ENCODE measurements at places on chromosomes 3 and 15. TPM values are rescaled to one million over a fixed set of nuclear protein-coding genes. Genes with fewer than 3 reads are reported as not detected.

Gene B3GNT5
- 20.2 TPM for total RNA-seq

Gene CCDC9B
- total RNA-seq, result 0.65 TPM

Gene CPNE9
- 0.14 TPM for total RNA-seq

DNA sequence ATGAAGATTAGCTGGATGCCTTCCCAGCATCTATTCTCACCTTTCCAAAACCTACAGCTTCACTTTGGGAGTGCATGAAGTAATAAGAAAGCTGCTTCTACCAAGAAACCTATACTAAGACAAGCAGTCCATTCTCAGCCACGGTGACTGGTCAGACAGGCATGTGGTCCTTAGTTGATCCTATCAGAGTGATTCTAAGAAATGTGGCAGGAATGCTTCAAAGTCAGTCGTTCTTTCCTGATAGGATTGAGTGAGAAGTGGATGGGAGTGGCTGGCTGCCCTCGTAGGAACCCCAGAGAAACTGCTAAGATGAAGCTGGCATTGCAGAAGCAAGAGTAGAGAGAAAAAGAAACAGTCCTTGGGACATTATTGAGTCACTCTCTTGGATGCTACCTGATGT lies 16.6 kb downstream of the FOXB1 start:
- H3K27ac ChIP-seq, result no peak overlapping the region
- H3K27me3 ChIP-seq, result peaks cover 12% of the 10 kb centered on the region
- no peaks in the 10 kb centered on the region for H3K36me3 ChIP-seq
- no peak overlapping the region for H3K4me3 ChIP-seq

- no peak overlapping the region for H3K4me3 ChIP-seq
- H3K27ac ChIP-seq, result no peak overlapping the region
- H3K27me3 ChIP-seq, result no peaks in the 10 kb centered on the region
- DNase-seq, result no peak
- H3K4me1 ChIP-seq, result peaks cover 34% of the 10 kb centered on the region
- no peaks in the 10 kb centered on the region for H3K36me3 ChIP-seq
Observed at GRCh38 chr15:98755781-98756180, 107.4 kb downstream of the IGF1R start.

DNA sequence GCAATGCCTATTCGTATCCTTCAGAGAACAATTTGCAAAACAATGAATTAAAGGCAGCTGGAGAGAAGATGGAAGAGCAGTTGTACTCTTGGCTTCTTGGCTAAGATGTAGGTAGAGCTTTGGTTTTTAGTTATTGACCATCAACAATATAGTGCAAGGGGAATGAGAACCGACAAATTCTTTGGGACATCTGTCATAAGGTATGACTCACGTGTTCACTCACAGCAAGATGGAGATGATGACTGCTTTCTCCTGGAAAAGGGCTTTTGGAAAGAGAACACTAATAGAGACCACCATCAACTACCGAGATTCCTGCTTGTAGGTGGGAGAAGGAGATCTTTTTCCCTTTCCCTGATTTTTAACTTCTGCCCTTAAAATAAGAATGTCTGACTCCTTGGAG lies 234.9 kb downstream of the NTRK3 start:
- no peak for DNase-seq
- no peaks in the 10 kb centered on the region for H3K27me3 ChIP-seq
- H3K27ac ChIP-seq, result no peak overlapping the region
- no peaks in the 10 kb centered on the region for H3K4me1 ChIP-seq
- H3K36me3 ChIP-seq, result no peaks in the 10 kb centered on the region

GRCh38 chr3:72628065-72628464 lies 220.2 kb downstream of the SHQ1 start:
- H3K27ac ChIP-seq, result peak overlapping the region; percentile 79
- no peaks in the 10 kb centered on the region for H3K27me3 ChIP-seq
- H3K4me3 ChIP-seq, result no peak overlapping the region
- H3K4me1 ChIP-seq, result peaks cover 51% of the 10 kb centered on the region
- DNase-seq, result no peak

GRCh38 chr3:155227141-155227540 lies 66.3 kb downstream of the STRIT1 start:
- H3K36me3 ChIP-seq, result no peaks in the 10 kb centered on the region
- no peak overlapping the region for H3K4me3 ChIP-seq
- H3K27me3 ChIP-seq, result no peaks in the 10 kb centered on the region
- no peak overlapping the region for H3K27ac ChIP-seq
- no peak for DNase-seq
- no peaks in the 10 kb centered on the region for H3K4me1 ChIP-seq

DNA sequence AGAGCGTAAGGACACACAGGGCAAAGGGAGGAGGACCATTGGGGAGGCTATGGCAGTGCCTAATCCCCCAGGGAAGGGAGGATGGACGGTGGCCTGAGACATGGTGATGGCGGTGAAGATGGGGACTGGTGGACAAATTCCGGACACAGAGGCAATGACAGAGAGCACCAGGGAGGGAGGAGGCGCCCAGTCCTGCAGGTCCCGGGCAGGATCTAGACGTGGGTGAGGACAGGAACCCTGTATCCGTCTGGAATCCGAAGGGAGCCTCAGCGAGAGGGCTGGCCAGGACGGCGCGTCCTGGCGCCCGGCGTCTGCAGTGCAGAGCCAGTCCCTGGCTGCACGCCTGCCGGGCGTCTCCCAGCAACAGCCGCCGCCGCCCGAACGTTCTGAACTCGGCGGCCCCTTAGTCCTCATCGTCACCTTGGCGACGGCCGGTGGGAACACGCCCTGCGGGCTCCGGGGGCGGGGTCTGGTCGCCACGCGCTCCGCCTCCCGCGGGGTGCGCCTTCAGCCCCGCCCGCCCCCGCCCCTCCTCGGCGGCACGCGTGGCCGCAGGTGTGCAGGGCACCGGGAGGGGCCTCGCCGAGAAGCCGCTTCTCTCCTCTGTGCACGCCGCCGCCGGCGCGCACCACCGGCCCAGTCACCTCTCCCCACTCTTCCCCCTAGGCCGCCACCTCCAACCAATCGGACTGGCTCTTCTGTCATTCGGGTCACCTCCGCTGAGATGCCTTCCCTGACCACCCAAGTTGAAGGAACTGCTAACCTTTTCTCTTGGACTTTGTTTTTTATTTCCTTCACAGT lies 11.6 kb downstream of the XIRP1 start:
- no peaks in the 10 kb centered on the region for H3K36me3 ChIP-seq
- peaks cover 48% of the 10 kb centered on the region for H3K4me1 ChIP-seq
- no peaks in the 10 kb centered on the region for H3K27me3 ChIP-seq
- H3K4me3 ChIP-seq, result peak overlapping the region; percentile 77
- peak overlapping the region; percentile 82 for H3K27ac ChIP-seq

DNA sequence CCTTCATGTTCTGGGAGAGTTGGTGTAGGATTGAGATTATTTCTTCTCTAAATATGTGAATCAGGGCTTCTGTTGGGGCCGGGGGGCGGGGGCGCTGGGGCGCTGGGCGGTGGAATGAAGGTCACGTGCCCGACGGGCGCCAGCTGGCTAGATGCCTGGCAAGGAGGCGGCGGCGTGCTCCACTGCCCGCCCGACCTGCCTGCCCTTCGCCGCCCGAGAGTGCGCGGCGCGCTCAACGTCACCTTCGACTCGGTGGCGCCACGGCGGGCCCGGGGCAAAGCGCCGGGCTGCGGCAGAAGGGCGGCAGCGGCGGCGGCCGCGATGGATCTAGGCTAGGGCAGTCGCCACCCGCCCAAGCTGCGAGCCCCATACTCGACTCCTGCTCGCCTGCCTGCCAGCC lies 47.0 kb upstream of the LHFPL4 start:
- peaks cover 5% of the 10 kb centered on the region for H3K4me1 ChIP-seq
- H3K27ac ChIP-seq, result no peak overlapping the region
- H3K4me3 ChIP-seq, result no peak overlapping the region
- peaks cover 33% of the 10 kb centered on the region for H3K27me3 ChIP-seq
- peak; percentile 53 for DNase-seq

DNA sequence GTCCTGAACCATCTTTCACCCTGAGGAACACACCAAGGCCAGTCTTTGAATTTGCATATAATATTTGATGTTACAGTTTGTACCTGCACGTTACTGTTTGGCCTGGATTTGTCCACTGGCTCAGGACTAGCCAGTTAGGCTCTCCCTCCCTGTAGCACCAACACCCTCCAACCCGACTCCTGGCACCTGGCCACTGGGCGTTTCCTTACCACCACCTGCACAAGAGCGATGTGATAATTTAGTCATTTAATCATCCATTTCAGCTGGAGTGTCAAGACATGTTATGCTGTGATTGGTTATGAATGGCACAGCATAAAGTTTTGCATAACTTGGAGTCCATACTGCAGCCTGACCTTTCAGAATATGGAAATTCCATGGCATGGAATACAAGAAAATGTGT lies 242.4 kb downstream of the KCNMB2 start:
- H3K27ac ChIP-seq, result no peak overlapping the region
- H3K27me3 ChIP-seq, result peaks cover 2% of the 10 kb centered on the region
- H3K4me3 ChIP-seq, result no peak overlapping the region
- no peak for DNase-seq

- peaks cover 4% of the 10 kb centered on the region for H3K27me3 ChIP-seq
- no peak overlapping the region for H3K4me3 ChIP-seq
- H3K36me3 ChIP-seq, result no peaks in the 10 kb centered on the region
- no peak overlapping the region for H3K27ac ChIP-seq
Observed at GRCh38 chr3:44318891-44319311, 19.7 kb upstream of the TCAIM start.

GRCh38 chr15:32721596-32721995 lies 3.8 kb downstream of the GREM1 start:
- H3K27ac ChIP-seq, result no peak overlapping the region
- no peaks in the 10 kb centered on the region for H3K36me3 ChIP-seq
- peaks cover 72% of the 10 kb centered on the region for H3K27me3 ChIP-seq
- no peak for DNase-seq
- H3K4me3 ChIP-seq, result no peak overlapping the region

DNA sequence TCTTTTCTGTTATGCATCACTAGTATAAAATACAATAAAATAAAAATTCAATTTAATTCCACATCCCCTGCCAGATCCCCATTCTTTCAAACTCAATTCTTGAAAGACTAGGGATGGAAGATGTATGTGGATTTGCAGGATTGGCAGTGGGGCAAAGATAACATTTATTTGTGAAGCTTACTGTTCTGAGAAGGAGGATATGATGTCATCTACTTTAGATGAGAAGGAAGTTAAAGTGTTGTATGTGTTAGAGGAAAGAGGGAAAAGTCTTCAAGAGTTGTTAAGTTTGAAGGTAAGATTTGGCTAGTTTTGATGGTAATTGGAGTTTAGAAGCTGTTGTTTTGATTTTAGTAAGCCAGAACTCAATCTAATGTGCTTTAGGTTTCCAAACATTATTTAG lies 845.1 kb upstream of the NR2F2 start:
- no peaks in the 10 kb centered on the region for H3K4me1 ChIP-seq
- no peak for DNase-seq
- H3K36me3 ChIP-seq, result no peaks in the 10 kb centered on the region
- H3K27me3 ChIP-seq, result peaks cover 2% of the 10 kb centered on the region
- no peak overlapping the region for H3K4me3 ChIP-seq

DNA sequence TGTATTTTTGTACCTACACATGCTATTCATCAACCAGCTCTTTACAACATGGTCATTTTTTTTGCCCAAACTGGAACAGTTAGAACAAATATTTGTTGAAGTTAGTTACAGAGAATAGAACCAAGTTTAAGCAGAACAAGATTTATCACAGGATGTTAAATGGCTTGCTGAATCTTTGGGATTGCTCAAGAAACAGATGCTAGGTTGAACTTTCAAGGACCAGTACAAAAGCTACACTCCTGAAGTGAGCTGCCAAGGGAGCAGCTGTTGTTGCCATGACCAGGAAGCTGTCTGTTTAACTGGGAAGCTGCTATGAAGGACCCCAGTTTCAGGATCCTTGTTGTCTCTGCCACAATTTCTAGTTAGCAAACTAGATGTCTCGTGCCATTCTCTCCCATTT lies 53.7 kb downstream of the ZIC1 start:
- no peaks in the 10 kb centered on the region for H3K4me1 ChIP-seq
- peaks cover 2% of the 10 kb centered on the region for H3K27me3 ChIP-seq
- no peak overlapping the region for H3K27ac ChIP-seq
- no peaks in the 10 kb centered on the region for H3K36me3 ChIP-seq
- no peak for DNase-seq

DNA sequence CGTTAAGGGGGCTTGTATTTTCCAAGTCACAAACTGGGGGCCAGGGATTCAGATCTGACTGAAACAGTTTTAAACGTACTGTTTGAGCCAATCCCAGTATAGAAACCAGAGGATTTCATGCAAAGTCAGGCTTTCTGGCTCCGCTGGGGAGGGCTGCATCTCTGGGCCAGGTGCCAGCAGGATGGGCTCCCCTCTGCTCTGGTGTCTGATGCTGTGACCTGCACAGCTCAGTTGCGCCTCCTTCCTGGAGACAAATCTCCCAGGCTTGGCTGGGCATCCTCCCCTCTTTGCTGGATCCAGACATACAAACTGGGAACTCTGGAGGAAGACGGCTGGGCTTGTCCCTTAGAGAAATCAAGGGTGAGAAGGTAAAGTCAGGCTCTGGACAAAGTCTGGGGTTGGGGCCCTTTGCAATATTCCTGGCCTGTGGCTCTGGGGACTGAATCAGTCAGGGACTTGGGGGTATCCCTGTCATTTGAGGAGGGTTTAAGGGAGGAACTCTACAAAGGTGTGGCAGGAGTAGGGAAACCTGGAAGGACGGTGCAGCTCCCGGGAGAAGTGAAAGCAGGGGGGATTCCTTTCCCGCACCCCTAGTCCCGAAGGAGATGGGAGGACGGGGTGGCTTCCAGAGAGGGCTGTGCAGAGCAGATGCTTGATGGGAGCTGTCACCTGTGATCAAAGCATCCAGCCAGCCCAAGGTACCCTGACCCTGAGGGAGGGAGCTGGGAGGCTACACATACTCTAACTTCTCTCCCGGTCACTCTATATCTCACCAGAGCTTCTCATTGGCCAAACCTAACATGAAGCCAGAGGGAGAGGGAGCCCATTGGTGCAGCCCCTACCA lies 114.8 kb upstream of the ATP2B2 start:
- DNase-seq, result no peak
- H3K27ac ChIP-seq, result no peak overlapping the region
- H3K4me3 ChIP-seq, result no peak overlapping the region
- H3K4me1 ChIP-seq, result no peaks in the 10 kb centered on the region

DNA sequence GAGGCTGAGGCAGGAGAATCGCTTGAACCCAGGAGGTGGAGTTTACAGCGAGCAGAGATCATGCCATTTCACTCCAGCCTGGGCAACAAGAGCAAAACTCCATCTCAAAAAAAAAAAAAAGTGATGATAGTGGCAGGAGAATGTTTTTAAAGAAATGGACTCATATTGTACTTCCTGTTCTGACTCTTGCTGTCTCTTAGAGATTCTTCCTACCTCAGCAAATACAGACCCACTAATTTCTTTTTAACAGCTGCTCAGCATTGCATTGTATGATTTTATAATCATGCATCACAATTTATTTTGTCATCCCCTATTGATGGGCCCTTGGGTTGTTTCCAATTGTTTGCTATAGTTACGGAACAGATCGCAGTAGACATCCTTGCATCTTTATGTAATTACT lies 8.8 kb upstream of the ANKDD1A start:
- peaks cover 9% of the 10 kb centered on the region for H3K36me3 ChIP-seq
- H3K27me3 ChIP-seq, result no peaks in the 10 kb centered on the region
- H3K4me1 ChIP-seq, result peaks cover 34% of the 10 kb centered on the region
- no peak overlapping the region for H3K4me3 ChIP-seq
- no peak for DNase-seq

- no peak overlapping the region for H3K4me3 ChIP-seq
- DNase-seq, result no peak
- no peaks in the 10 kb centered on the region for H3K27me3 ChIP-seq
- no peaks in the 10 kb centered on the region for H3K4me1 ChIP-seq
Observed at GRCh38 chr3:184351511-184352148, 9.8 kb downstream of the CLCN2 start.

All from activated CD4-positive, alpha-beta T cell treated with anti-CD3 and anti-CD28 coated beads for 36 hours (primary cell).